Fibroblast of skin of back (primary cell): ENCODE measurements at places on chromosomes 4 and X.

- DNase-seq: no peak
Measured at GRCh38 chrX:143461606-143462005, 55.7 kb downstream of the SPANXN3 start.

- peak; percentile 74 for DNase-seq
Measured at GRCh38 chr4:145069361-145069760, 28.6 kb downstream of the ANAPC10 start.

- no peak for DNase-seq
Measured at GRCh38 chr4:10094841-10095240, 21.8 kb downstream of the WDR1 start.

DNA sequence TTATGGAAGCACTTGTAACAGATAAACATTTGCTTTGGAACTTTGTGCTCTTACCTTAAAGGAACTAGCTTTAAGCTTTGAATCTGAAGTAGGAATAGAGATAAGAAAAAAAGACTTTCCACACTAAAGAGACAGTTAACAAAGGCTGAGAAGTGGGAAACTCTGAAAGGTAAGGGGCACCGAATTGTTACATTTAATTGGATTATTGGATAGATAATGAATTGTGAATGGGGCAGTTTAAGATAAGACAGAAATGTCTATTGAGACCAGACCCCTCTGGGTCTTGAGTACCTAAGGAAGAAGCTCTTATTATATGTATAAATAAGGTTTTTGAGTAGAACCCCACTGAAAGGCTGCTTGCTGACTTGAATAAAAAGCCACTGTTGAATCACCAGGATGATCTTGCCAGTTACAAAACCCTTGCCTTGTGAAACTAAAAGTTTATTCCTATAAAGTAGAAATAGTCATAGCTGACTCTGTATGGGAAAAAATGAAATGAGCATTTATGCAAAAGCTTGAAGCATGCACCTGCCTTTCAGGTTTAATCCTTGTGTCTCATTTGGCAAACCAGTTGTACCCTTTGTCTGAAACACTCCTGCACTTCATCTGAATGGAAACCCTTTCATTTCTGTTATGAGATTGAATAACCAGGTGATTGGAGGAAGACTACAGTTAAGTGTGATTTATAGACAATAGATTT, 423.2 kb downstream of the RPA4 start:
- DNase-seq: no peak

DNA sequence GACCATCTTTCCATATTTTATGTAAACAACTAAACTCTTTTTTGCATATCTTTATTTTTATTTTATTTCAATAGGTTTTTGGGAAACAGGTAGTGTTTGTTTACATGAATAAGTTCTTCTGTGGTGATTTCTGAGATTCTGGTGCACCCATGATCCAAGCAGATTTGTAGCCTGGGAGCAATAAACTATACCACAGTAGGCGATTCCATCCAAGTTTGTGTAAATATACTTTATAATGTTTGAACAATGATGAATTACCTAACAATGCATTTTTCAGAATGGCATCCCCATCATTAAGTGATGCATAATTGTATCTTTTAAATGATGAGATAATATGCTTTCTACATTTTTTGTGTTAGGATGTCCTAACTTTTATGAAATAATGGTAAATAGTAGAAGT, 39.2 kb upstream of the CYSLTR1 start:
- no peak for DNase-seq

DNA sequence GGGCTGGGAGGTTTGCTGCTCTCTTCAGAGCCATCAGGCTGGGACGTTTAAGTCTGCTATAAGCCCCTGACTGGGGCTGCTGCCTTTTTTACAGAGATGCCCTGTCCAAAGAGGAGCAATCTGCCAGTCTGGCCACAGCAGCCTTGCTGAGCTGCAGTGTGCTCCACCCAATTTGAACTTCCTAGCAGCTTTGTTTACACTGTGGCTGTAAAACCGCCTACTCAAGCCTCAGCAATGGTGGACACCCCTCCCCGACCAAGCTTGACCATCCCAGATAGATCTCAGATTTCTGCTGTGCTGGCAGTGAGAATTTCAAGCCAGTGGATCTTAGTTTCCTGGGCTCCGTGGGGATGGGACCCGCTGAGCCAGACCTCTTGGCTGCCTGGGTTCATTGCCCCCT, 40.7 kb downstream of the SPATA18 start:
- DNase-seq: no peak

DNA sequence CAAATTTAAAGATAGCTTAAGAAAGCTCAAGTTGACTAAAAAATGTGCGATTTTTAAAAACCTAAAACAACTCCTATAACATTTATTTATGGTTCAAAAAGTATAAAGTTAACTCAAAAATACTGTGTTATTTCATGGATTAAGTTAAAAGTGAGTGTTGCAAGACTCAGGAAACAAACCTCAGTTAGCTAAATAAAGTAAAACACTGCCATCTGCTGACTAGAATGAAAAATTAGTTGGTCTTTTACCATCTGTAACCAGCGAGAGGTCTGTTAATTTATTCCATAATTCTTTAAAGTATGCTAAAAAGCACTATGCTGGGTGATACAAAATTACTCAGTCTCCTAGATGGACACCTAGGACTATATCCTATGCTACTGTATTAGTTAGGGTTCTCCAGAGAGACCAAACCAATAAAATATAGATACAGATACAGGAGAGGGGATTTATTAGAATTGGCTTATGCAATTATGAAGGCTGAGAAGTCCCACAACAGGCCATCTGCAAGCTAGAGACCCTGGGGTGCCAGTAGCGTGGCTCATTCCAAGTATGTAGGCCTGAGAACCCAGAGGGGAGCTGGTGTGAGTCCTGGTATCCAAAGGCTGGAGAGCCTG, 4.9 kb upstream of the WDFY3 start:
- peak; percentile 67 for DNase-seq

DNA sequence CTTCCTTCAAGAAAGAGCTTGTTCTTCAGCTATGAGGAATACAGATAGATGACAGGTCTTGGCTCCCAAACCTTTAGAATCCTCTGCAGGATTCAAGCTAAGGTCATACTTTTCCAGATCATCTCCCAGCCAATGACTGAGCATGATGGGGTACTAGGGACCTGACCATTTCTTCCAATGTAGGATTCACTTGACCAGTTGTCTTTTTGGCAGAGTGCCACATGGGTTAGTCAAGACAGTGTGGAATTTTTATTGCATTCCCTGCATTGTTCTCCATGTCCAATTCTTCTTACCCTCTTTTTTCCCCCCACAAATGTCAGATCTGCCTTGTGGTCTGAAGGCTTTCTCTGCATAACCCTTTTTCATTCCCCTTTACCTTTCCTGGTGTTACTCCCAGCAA, 99.5 kb downstream of the CCSER1 start:
- peak; percentile 1 for DNase-seq

GRCh38 chr4:129282293-129282692, 186.3 kb downstream of the C4orf33 start:
- no peak for DNase-seq

GRCh38 chrX:1751781-1752180, 136.9 kb downstream of the ASMT start:
- DNase-seq: peak; percentile 16

DNA sequence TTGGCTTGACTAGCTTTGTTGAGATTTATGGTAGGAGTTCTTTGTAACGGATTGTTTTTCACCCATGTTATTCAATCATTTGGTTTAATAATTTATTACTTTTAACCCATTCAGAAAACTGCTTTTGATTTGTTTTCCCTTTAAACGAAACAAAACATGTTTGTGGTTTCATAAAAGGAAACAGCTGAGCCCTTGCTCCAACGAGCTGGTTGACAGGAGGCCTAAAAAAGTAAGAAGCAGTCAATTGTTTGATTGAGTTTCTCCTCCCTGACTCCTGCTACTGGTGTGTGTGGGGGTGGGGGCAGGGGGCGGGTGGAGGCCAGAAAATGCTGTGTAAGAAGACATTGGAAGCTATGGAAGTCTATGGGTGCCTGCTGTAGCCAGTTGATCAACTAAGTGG, 102.8 kb downstream of the CHRDL1 start:
- no peak for DNase-seq

- no peak for DNase-seq
Measured at GRCh38 chr4:174260099-174260498, 23.4 kb downstream of the FBXO8 start.

- peak; percentile 63 for DNase-seq
Measured at GRCh38 chr4:55018521-55018920, 106.9 kb downstream of the KDR start.

GRCh38 chr4:181998398-181999295, 244.6 kb upstream of the TENM3 start:
- DNase-seq: no peak

DNA sequence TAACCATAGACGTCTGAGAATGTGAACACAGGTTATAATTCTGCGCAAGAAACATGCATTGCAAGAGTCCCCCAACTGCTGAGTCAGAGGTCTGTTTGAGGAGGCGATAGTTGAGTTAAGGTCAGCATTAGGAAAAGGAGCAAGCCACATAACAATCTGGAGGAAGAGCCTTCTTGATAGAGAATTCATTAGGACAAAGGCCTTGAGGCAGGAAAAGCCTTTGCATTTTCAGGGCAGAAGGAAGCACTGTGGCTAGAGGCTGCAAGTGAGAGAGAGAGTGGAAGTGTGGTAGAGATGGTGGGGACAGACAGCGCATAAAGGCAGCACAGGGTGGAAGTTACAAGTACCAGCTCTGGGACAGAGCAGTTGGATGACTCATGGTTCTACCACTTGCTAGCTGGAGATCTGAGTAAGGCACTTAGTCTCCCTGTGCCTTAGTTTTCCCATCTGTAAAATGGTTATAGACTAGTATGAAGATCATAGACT, 125.8 kb upstream of the LNX1 start:
- DNase-seq: peak; percentile 54

DNA sequence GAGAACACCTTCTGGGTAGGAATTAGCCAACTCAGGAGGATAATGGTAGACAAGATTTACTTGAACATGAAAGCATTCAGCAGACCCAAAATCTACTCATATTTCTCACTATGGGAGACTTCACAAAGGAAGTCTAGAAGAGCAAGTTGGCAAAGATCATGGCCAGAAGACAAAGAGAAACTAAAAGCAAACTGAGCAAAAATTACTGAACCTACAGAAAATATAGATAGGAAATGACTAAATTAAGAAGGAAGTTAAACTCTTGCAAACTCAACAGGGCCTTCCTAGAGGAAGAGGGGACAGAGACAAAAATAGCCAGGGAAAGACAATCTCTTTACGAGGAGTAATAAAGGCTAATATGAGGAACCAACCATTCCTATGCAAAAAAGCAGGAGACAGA, 18.7 kb downstream of the CORIN start:
- DNase-seq: no peak

GRCh38 chr4:26325191-26325590, 4.4 kb downstream of the RBPJ start:
- DNase-seq: peak; percentile 58
